ENCODE measurements at places on chromosomes 6 and 20.
A peak's percentile ranks its signal among the peaks of the same experiment; 100 is the strongest.

DNA sequence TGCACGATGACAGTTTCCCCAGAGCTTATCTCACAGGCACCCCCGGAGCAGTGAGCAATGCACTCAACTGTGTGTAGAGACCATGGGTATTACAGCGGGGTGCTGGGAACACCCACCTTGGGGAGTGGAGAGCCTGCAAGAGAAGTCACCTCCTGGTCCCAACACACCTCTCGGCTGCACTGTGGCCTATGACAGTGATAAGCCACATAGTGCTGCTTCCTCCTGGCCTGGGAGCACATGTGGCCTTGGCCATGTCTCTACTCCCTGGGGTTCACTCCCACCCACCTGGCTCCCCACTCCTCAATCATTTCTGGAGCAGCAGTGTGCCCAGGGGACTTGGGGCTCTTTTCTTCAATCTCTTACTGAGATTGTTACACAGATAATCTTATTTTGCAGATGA, 77.0 kb downstream of the SLC24A3 start:
- no peak for DNase-seq

- no peak for DNase-seq
Observed at GRCh38 chr6:38483526-38483925, 156.2 kb downstream of the BTBD9 start.

GRCh38 chr20:17620371-17621228, 50.7 kb downstream of the DSTN start:
- peak; percentile 11 for DNase-seq

DNA sequence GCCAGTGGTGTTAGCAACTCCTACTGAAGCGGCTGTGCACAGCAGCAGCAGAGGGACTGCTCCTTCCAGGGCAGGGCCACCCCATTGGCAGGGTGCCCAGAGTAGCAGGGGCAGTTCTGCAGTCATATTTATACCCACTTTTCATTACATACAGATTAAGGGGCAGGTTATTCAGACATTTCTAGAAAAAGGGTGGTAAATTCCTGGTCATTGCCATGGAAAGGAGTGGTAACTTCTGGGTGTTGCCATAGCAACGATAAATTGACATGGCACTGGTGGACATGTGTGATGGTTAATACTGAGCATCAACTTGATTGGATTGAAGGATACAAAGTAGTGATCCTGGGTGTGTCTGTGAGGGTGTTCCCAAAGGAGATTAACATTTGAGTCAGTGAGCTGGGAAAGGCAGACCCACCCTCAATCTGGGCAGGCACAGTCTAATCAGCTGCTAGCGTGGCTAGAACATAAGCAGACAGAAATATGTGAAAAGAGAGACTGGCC, 45.0 kb downstream of the IYD start:
- no peak for DNase-seq

- DNase-seq, result no peak
Observed at GRCh38 chr6:21098134-21098533, 495.4 kb upstream of the SOX4 start.

DNA sequence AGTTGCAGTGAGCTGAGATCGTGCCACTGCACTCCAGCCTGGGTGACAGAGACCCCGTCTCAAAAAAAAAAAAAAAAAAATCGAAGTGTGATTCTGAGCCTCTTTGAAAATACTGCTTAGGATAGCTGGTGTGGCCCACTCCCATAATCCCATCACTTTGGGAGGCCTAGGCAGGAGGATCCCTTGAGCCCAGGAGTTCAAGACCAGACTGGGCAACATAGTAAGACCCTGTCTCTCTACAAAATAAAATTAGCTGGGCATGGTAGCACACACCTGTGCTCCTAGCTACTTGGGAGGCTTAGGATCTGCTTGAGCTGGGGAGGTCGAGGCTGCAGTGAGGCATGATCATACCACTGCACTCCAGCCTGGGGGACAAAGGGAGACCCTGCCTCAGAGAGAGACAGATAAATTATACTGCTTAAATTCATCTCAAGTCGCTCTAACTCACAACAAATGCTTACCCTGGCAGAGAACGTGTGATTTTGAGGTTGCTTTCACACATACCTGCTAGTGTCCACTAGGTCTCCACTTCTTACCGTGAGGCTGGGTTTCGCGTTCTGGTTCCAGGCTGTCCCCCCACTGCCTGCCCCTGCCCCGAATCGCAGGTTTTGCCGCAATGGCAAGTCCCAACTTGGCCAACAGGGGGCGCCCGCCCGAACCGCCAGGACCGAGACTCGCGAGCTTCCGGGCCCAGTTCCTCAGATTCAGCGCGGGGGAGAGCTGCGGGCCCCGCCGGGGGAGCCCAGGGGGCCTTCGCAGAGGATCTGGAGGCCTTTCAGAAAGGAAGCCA, 12.3 kb upstream of the TMC2 start:
- peak; percentile 93 for DNase-seq

- DNase-seq, result no peak
Observed at GRCh38 chr6:163565140-163565539, 150.6 kb downstream of the QKI start.

DNA sequence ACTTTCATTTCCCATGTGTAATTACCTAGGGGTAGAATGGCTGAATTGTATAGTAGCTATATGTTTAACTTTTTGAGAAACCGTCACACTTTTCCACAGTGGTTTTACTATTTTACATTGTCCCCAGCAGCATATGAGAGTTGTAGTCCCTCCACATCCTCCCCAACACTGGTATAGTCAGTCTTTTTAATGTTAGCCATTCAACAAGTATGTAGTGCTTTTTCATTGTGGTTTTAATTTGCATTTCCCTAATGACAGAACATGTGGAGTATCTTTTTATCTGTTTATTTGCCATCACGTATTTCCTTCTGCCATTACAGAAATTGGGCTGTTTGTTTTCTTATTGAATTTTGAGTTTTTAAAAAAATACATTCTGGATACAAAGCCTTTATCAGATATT, 148.4 kb downstream of the CARMIL1 start:
- no peak for DNase-seq

GRCh38 chr6:135202836-135203235, 21.7 kb downstream of the MYB start:
- no peak for DNase-seq

DNA sequence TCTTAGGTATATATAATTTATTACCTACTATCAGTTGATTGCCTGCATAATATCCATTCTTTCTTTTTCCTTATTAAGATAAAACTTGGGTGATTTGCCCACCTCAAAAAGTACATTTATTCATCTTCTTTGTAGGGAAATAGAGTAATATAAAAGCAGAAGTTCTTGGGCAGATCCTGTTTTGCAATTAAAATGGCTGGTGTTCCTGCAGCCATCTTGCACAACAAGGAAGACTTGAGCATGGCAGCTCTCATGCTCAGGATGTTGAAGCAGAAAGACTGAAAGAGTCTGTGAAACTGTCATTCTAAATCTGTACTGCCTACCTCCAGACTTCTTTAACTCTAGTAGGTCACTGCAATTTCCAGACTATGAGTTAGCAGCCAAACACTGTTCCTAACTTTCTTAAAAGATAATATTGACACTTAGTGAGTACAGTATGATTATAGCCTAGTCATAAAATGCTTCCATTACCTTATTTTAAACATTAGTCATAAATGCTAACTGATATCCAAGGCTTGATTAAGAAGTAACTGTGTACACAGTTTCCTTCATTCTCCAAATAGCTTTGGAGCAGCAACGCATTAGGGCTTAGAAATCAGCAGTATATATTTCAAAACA, 24.6 kb upstream of the HTR1B start:
- no peak for DNase-seq

GRCh38 chr6:5705252-5705651, 301.5 kb downstream of the NRN1 start:
- DNase-seq, result no peak

GRCh38 chr6:168050881-168051586, 28.0 kb downstream of the FRMD1 start:
- no peak for DNase-seq

DNA sequence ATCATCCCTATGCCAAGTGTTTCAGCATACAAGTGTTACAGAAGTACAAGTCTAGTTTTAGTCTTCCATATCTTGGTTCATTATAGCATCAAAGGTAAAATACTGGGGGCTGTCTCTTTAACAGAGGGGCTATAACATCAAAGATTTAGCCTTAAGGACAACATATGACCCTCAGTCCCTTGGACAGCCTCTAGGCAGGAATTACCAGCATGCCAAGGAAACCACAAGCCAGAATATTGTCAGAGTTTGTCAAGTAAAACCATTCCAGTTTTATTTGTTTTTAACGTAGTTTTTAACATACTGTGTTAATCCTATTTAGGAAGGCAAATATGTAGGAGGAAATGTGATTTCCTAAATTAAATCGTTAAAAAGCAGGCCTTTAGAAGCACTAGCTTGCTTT, 18.6 kb downstream of the ZKSCAN8 start:
- DNase-seq, result no peak

GRCh38 chr20:4060856-4061695, 45.7 kb upstream of the RNF24 start:
- DNase-seq, result no peak

- DNase-seq, result no peak
Observed at GRCh38 chr6:4872841-4873240, 96.6 kb downstream of the CDYL start.

DNA sequence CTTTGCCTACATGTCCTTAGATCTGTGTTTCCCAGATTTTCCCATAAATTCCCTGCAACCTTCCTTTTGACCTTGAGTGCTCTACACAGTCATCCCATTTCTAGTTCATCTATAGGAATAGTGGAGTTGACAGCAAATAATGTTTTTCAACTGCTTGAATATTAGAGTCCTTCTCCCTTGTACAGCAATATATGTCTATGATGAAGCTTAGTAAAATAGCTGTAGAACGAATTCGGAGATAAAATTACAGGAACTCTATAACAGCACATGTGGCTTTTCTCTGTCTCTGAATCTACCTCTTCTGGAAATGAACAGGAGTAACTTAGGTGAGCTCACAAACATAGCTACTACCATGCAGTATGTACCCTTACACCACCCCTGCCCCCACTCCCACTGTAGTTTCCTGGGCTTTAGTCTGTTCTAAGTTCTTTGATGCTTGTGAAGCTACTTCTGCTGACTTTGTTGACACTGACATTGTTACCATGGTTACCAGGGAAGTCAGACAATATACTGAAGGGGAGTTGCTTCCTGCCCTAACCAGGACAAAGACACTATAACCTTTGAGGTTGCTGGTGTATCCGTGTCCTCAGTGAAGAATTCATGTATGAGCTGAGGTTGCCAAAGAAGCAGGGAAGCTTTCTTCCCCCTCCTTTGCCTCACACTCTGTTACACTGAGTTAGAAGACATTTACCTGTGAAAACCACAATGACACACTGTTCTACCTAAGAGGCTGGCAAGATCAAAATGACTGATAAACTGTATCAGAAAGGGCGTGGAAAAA, 35.8 kb upstream of the SHLD1 start:
- peak; percentile 73 for DNase-seq

GRCh38 chr6:119138906-119139541, 60.6 kb upstream of the FAM184A start:
- no peak for DNase-seq

GRCh38 chr6:125577124-125577662, 172.2 kb upstream of the HEY2 start:
- DNase-seq, result no peak

DNA sequence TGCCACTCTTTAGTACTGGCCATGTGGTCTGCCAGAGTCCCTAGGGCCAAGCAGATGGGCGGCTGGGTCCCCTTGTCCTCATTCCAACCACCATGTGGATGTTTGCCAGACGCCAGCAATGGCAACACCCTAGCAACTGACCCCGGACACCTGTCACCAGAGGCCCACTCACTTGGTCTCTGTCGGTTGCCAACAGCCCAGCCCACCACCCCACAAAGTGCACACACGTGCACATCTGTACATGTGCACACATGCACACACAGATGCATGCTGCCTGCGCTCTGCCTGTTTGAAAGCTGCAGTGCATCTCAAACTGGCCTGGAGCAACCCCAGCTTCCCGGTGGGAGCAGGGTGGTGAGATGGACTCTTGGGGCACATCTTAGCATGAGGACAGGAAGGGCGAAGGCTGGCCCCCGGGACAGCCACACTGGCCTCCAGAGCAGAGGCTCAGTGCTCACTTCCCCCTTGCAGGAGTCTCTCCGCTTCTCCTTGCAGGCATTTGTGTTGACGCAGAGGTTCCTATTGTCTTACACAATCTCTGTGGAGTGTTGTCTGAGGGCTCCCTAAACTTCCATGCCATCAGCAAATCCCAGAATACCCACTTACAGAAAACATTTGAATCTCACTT, 54.0 kb downstream of the PSMG4 start:
- DNase-seq, result no peak

GRCh38 chr6:75281653-75282052, 2.9 kb downstream of the TMEM30A start:
- DNase-seq, result no peak

All from CD4-positive, alpha-beta T cell (primary cell).